ENCODE measurements at places on chromosomes 11 and 22. TPM values are rescaled to one million over a fixed set of nuclear protein-coding genes. Genes with fewer than 3 reads are reported as not detected.

DNA sequence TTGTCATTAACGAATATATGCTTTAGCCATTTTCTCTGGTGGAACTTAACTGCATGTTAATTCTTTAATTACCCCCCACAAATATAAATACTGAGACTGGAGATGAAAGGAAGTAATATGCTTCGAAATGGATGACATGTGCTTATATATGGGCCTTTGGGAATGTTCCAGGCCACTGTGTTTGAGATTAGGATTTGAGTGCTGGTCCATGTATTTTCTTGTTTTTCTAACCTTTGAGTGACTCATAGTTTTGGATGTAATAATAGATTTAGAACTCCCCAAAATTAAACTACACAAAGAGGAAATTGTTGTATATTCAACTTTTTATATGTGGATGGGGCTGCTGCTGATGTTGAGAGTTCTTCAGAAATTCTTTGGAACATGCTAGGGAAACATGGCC, 54.2 kb downstream of the EXT2 start:
- DNase-seq, result no peak

Gene OR1S1
- not detected for total RNA-seq

GRCh38 chr11:63761931-63762653, 6.5 kb downstream of the ZFTA start:
- peak; percentile 17 for DNase-seq

- DNase-seq, result peak; percentile 22
Observed at GRCh38 chr22:46067159-46068111, 82.9 kb upstream of the PPARA start.

Gene TMPRSS4
- total RNA-seq, result not detected

Gene HMBS
- total RNA-seq, result 21.6 TPM

DNA sequence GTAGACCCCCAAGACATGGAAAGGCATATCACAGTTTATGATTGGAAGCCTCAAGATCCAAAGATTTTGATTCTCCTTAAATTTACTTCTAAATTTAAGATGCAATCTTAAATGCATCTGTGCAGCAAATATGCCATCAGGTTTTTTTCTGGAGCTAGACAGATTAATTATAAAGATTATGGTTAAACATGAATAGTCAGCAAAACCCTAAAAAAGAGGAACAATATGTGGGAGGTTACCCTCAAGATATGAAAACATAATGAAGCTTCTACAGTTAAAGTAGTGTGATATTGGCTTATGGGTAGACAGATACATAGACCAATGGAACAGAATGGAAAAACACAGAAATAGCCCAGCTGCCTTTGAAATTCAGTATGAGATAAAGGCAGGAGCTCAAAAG, 31.7 kb downstream of the OR8B12 start:
- DNase-seq, result no peak

Gene RAB1B
- 137 TPM for total RNA-seq

Data from heart right ventricle (tissue), 16 donors.